Stimulated activated CD8-positive, alpha-beta memory T cell treated with anti-CD3 and anti-CD28 coated beads, Interleukin-2, amount 100 ng/mL, for 1 hour (primary cell): ENCODE measurements at places on chromosomes 4 and X.

DNA sequence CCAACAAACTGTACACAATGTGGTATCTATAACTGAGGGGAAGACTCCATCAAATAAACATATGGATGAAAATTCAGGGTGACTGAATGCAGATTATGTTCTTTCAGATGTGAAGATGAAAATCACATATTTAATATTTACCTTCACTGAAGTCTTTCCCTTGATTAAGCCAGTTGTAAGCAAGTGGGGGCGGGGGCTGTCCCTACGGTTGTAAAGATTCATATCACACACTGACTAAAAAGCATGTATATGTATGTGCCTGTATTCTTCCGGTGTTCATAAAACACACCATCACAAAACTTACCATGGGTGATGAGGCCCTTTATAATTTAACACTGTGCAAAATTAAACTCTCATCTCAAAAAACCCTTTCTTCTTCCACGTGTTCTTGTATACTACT, 1.3 kb downstream of the TAB3 start:
- DNase-seq, result no peak

DNA sequence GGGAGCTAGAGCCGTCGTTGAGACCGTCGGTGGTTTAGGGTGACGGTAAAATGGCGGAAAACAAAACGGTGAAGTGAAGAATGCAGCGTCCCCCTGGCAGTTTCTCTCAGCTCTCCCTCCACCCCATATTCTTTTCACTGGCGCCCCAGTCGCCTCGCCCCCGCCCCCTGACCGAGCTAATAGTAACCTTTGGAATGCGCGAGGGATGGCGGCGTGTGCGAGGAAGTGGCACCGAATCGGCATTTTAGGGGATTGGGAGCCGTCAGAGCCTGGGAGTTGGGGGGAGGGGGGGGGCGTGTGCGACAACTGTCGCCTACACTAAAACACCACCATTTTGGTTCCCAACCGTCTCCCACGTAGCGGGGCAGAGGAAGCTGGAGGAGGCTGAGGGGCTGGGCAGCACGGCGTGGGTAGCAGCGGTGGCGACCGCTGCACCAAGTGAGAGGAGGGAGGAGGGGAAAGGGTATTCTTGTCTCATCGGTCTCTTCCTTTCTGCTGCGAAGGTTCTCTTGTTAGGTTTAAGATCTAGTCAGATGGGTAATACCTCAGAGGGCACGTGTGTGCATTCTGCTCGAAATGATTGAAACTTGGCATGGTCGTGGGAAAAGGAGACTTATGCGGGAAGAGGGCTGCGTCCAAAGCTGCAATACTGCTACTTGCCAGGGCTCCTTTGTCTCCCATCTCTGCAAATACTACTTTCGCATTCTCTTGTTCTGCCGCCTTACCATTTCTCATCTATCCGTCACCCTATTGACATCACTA, 840 bp downstream of the ZNF711 start:
- DNase-seq, result no peak

DNA sequence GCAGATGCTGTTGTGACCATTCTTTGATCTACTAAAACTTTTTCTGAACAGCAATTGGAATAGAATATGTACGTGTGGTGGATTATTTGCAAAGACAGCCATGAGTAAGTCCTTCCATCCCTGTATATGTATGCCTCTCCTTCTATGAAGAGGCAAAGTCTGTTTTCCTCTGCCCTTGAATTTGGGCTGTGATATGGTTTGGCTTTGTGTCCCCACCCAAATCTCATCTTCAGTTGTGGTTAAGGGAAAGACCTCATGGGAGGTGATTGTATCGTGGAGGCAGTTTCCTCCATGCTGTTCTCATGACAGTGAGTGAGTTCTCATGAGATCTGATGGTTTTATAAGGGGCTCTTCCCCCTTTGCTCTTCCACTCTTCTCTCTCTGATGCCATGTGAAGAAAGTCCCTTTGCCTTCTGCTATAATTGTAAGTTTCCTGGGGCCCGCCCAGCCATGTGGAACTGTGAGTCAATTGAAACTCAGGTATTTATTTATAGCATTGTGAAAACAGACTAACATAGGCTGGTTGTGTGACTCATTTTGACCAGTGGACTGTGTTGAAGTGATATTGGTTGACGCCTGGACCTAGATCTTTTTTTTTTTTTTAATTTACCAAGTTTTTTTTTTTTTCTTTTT, 108.3 kb upstream of the CAMK2D start:
- DNase-seq, result no peak

DNA sequence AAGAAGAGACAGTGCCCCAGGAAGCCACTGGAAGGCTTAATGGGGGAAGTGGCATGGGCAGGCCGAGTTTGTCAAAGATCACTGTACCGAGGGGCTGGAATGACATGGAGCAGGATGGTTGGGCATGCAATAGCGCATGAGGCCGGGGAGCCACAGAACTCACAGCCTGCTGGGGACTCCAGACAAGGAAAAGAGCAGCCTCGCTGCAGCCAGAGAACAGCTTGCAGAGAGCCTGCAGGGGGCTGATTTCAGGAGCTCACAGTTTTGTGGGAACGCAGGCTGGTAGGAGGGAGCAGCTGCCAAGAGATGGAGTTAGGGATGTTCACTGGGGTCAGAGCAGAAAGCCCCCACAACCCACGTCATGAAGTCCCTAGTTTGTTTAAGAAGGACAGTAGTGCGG, 45.4 kb downstream of the STOX2 start:
- no peak for DNase-seq

DNA sequence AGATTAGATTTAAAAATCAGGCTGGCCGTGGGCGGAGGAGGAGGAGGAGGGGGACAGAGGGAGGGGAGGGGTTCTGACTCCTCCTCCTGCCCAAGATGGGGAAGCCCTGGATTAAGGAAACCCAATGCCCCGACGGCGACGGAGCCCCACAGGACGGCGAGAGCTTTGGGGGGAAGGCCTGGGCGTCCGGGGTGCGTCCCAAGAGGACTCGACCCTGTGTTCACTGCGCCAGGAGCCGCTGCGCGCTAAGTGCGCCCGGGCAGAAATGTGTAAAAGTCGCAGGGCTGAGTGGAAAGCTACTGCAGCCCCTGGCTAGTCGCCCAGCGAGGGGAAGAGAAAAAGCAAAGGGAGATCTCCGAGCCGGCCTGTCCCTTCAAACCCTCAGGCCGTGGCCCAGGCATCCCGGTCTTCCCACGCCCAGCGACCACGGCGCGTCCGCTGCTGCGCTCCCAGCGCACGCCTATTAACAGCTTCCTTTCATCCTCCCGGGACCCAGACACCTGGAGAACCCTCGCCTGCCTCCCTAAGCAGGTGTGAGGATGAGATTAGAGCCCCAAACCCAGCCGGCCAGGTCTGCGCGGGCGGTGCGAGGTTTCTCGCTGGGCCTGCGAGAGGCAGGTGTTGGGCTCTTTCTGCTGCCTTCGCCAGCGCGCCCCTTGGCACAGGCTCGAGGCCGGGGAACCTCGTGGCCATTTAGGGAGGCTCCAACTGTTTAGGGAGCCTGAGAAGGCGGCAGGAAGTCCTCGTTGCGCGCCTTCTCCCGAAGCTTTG, 1.4 kb upstream of the RPS6KA3 start:
- DNase-seq, result no peak

DNA sequence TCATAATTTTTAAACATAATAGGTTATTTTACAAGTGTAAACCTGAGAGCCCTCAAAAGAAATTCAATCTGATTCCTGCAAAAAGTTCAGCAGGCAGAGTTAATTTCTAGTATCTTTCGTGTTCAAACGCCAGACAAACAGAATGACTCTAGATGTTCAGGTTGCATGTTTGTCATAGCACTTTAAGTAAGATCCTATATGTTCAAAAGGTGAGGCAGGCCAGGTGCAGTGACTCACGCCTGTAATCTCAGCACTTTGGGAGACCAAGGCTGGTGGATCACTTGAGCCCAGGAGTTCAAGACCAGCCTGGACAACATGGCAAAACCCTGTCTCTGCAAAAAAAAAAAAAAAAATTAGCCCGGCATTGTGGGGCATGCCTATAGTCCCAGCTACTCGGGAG, 1.1 kb upstream of the RASSF6 start:
- DNase-seq, result no peak

DNA sequence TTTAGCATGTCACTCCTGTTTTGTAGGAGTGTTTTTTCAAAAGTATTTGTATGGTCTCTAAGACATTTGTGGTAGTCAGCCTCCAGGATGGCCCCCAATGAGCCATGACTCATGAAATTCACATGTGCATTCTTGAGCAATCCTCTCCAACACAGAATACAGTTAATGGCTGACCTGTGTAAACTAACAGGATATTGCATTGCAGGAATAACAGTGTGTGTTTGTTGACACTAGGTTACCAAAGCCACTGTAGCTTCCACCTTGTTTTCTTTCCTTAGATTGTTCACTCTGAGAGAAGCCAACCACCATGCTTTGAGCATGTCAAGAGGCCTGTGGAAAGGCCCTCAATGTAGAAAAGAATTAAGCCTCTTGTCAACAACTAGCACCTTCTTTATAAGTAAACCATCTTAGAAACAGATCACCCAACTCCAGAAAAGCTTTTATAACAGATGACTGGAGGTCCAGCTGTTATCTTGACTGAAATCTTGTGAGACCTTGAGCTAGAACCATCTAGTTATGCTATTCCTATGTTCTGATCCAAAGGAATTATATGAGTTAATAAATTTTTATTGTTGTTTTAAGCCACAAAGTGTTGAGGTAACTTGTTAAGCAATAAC, 28.5 kb downstream of the TBCK start:
- DNase-seq, result no peak

DNA sequence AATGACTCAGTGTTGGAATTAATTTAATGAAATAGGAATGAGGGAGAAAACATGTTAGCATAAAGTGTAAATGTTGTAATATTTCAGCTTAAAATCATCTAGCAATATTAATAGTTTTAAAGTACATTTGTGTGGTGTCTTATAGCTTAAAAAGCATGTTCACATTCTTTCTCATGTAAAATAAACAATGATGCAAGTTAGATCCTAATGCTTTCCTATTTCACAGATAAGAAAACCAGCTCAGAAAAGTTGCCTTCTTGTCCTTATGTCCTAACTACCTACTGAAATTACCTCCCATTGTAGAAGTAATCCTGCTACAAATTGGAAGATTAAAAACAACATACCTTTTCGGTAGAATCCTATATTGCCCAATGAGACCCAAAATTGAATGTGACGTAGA, 40.9 kb upstream of the PRDM8 start:
- no peak for DNase-seq

- no peak for DNase-seq
Observed at GRCh38 chr4:10085828-10086505, 30.6 kb downstream of the WDR1 start.

- DNase-seq, result no peak
Observed at GRCh38 chr4:174629265-174629664, 107.0 kb upstream of the HPGD start.

GRCh38 chr4:2462218-2462991, 6.5 kb upstream of the RNF4 start:
- peak; percentile 25 for DNase-seq
